CD14-positive monocyte (primary cell): ENCODE measurements at places on chromosomes 7 and 10. TPM values are rescaled to one million over a fixed set of nuclear protein-coding genes. Genes with fewer than 3 reads are reported as not detected.

DNA sequence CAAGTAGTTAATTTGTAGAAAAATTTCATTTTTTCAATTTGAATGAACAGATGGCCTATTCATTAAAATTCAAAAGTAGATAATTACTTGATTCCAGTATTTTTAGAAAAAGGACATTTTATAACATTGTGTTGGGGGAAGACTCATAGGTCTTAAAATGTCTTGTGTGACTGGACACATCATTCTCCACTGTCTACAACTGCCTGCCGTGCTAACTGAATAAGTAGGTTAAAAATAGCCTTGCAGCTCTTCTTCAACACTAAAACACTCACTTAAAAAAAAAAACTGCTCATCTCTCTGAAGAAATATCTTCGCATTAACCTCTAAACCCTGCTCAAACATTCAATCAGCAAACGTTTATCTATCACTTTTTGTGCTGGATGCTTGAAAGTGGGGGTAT, 253.8 kb downstream of the CSTF2T start:
- H3K4me1 ChIP-seq = no peaks in the 10 kb centered on the region
- H3K4me3 ChIP-seq = no peak overlapping the region

GRCh38 chr7:66847879-66848790, 72.9 kb upstream of the TMEM248 start:
- peak overlapping the region; percentile 93 for H3K27ac ChIP-seq
- DNase-seq = peak; percentile 95
- H3K4me1 ChIP-seq = peaks cover 53% of the 10 kb centered on the region
- no peaks in the 10 kb centered on the region for H3K27me3 ChIP-seq
- H3K4me3 ChIP-seq = no peak overlapping the region
- no peaks in the 10 kb centered on the region for H3K36me3 ChIP-seq

DNA sequence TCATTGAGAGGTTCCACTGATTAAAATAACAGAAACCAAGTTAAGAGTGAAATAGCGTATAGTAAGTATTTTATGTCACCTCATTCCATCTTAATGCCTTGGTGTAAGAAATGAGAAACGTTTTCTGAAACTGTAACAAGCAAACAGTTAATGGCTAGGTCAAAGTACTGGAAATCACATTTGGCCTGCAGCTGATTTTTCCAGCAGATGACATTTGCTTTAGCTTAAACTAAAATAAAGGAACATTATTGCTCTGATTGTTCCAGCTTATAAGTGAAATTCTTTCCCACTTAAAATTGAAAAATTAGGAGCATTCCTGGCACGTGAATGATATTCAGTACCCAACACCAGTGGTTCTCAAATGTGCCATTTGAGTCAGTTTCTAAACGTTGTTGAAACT, 213.6 kb upstream of the DPP6 start:
- no peak for DNase-seq
- no peak overlapping the region for H3K4me3 ChIP-seq
- no peaks in the 10 kb centered on the region for H3K27me3 ChIP-seq
- H3K4me1 ChIP-seq = no peaks in the 10 kb centered on the region

Gene GTF2IRD1
- not detected for polyA plus RNA-seq

GRCh38 chr7:127924874-127925273, 106.4 kb downstream of the LRRC4 start:
- no peak for DNase-seq
- no peaks in the 10 kb centered on the region for H3K4me1 ChIP-seq
- H3K27me3 ChIP-seq = no peaks in the 10 kb centered on the region
- peaks cover 14% of the 10 kb centered on the region for H3K36me3 ChIP-seq

Gene ADAMTS14
- polyA plus RNA-seq = 0.05 and 0.08 TPM in 2 replicates

- H3K4me1 ChIP-seq = no peaks in the 10 kb centered on the region
- H3K36me3 ChIP-seq = peaks cover 37% of the 10 kb centered on the region
- DNase-seq = no peak
- no peaks in the 10 kb centered on the region for H3K27me3 ChIP-seq
Observed at GRCh38 chr7:130875901-130876300, 141.9 kb upstream of the KLF14 start.
